ENCODE measurements at places on chromosomes 5 and 9.

- DNase-seq, result no peak
Observed at GRCh38 chr5:158309088-158309807, 450.3 kb upstream of the CLINT1 start.

DNA sequence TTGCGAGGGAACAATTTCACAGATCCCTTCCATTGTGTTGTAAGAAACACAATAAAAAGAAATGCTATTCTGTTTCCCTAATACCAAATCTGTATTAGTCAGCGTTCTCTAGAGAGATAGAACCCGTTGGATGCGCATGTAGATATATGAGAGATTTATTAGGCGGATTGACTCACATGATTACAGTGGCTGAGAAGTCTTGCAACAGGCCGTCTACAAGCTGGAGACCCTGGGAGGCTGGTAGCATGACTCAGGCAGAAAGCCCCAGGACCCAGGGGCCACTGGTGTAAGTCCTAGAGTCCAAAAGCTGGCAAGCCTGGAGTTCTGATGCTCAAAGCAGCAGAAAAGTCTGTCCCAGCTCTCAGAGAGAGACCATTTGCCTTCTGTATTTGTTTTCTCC, 18.4 kb upstream of the IL17B start:
- DNase-seq, result no peak

- DNase-seq, result no peak
Observed at GRCh38 chr5:146805081-146805480, 73.5 kb downstream of the PPP2R2B start.

- no peak for DNase-seq
Observed at GRCh38 chr9:70486127-70486526, 71.7 kb upstream of the KLF9 start.

DNA sequence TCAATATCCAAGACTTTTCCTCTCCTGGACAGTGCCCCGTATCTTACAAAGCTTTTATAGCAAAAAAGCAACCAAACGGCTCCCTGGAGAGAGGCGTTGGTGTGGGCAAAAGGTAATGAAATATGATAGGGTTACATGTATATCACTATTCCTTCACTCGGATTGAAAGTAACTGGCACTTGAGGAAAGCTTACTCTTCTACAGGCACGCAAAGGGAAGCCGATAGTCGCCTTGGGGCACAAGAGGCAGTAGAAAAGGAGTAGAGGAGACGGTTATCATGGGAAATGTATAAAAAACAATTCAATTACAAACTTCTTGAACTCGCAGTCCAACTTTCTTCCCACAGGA, 1.1 kb downstream of the DIAPH1 start:
- no peak for DNase-seq

DNA sequence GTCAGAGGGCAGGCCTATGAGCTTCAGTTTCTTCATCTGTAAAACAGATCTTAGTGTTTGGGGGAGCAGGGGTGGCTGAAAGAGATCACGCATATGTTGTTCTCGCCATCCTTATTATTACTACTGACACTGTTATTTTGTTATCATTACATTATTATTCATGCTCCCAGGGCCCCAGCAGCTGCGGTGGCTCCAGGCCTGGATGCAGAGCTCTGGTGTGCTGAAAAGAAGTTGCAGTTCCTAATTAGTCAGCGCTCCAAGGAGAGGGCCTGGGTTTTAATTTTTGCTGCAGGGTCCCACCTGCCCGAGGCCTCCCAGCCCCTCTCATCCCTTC, 19.5 kb downstream of the CXXC5 start:
- DNase-seq, result no peak

GRCh38 chr5:150658699-150659265, 2.3 kb upstream of the MYOZ3 start:
- DNase-seq, result no peak

DNA sequence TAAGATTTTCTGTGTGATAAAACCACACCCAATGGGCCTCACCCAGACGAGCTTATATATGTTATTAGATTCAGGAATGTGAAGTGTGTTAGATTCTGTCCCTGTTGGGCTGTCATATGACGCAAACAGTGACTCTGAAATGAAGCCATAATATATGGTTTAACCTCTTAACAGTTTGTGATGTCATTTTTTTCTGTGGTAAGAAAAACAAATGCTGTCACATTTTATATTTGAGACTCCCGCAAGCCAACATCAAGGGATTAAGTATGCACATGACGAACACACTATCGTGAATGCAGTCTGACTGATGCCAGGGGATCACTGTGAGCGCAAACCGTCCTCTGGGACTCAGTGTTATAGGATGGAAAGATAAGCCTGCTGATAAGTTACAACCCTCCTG, 321.7 kb downstream of the SH3GL2 start:
- no peak for DNase-seq

GRCh38 chr5:137933491-137933911, 44.2 kb downstream of the PKD2L2 start:
- no peak for DNase-seq

DNA sequence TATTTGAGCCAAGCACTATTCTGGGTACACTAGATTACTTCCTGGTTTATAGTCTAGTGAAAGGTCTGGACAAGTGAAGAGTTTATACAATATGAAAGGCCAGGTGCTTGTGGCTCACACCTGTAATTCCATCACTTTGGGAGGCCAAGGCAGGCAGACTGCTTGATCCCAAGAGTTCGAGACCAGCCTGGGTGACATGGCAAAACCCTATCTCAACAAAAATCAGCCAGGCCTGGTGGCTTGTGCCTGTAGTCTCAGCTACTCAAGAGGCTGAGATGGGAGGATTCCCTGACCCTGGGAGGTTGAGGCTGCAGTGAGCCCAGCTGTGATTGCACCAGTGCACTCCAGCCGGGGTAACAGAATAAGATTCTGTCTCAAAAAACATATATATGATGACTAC, 9.5 kb upstream of the TXNDC15 start:
- no peak for DNase-seq

DNA sequence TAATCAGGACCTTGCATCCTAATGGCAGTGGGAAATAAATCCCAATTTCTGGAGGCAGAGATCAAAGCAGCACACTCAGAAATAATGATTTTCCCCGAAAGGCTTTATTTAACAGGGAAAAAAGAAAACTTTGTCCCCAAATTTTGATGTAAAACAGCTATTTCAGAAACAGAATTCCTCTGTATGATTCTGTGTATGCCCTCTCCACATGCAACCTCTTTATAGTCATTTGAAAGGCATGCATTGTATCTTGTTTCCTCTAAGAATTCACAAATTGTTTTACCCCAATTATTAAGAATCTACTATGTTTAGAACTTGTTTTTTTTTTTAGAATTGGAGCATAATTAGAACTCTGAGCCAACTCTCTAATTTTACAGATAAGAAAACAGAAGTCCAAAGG, 2.7 kb upstream of the PTAR1 start:
- no peak for DNase-seq

DNA sequence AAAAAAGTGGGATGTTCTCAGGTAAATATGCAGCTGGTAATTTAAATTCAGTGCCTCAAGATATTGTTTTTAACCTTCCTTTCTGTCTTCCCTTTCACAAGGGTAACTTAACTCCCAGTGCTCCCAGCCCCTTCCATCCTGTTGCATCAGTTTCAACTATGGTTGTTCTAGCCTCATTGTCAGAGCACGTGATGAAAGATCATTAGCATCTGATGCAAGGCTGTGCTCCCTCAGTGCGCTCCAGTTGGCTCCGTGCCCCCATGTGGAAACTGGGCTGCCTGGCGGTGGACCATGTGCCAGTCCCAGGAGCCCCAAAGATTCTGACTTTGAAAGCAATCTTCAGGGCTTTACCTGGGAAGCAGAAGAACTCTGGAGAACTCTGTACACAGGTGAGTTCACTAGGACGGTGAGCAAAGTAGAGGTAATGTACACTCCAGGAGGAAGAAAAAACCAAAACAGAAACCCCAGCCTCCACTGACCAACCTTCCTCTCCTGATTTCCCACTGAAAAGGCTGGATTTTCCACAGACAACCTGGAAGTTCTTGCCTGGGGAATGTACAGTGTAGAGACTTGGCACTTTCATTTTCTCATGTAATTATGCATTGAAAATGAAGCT, 96.9 kb downstream of the SLC1A3 start:
- no peak for DNase-seq

GRCh38 chr5:96807075-96807654, 580 bp downstream of the ERAP1 start:
- DNase-seq, result no peak

GRCh38 chr5:580436-580835, 31.7 kb upstream of the CEP72 start:
- DNase-seq, result no peak

- DNase-seq, result no peak
Observed at GRCh38 chr5:14728459-14728938, 64.0 kb downstream of the OTULIN start.

DNA sequence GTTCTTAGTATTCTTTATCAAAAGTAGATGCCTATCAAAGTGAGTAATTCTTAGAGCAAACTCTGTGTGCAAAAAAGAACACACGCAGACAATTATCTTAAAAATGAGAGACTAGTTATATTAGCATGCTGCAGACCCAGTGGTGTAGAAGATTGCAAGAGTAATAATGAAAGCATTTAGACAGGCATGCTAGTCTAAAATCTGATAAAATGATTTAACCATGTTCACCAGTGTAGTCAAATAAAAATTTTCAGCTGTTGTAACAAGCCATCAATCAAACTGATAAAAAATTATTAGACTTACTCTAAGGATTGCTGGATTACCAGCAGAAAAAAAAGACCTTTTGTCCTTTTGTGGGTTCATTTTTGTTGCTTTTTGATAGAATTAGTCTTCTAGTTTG, 241.9 kb upstream of the TLE4 start:
- DNase-seq, result no peak

DNA sequence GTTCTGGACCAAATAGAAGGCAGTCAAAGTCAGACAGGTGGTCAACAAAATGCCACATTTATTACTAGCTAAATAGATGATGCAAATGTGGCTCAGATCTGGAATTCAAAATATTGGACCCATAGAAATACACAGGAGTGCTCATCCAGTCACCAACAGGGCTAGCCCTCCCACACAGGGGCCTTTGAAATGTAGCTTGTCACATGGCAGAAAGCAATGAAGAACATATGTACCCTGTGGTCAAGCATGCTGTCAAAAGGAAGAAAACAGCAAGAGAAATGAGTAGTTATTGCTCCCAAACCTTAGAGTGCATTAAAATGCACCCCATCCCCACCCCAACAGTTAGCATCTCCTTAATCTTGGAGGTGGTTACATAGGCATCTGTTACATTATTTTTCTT, 20.9 kb upstream of the CCDC112 start:
- no peak for DNase-seq

- DNase-seq, result no peak
Observed at GRCh38 chr5:166165596-166165995, 2125.8 kb upstream of the WWC1 start.

DNA sequence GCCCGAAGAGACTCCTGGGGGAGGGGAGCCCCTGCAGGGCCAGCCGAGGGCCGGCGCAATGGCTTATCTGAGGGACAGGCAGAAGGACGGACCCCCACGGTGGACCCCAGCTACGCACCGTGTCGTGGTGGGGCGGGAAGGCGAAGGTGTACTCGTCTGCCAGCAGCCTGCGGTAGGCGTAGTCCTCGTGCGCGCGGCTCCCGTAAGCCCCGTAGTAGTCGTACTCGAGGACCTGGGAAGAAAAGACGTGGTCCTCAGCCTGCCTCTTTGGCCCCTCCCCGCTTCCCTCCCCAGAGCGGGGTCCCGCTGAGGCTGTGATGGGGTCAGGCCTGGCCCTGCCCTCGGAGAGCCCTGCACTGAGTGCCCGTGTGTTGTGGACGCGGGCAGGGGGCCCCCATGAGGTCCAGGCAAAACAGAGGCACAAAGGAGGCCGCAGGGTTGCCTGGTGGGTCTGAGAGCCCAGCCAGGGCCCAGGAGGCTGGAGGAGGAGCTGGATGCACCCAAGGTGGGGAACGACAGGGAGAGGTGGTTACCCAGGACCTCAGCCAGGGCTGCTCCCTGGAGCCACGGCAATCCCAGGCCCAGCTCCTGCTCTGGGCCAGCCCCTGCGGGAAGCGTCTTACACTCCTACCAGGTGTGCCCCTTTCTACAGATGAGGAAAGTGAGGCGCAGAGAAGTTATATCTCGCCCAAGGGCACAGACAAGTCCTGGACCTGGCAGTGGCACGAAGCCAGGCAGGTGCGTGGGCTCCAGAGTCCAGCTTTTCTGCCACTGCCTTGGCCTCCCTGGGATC, 35.2 kb downstream of the SARDH start:
- DNase-seq, result no peak

Measured in stimulated activated CD8-positive, alpha-beta memory T cell treated with anti-CD3 and anti-CD28 coated beads, Interleukin-12 subunit alpha, Interleukin-12 subunit beta, amount 100 ng/mL, for 4 hours (primary cell).